MCF 10A (cell line): ENCODE measurements at places on chromosomes 6 and 20. TPM values are rescaled to one million over a fixed set of nuclear protein-coding genes. Genes with fewer than 3 reads are reported as not detected.

LIME1 gene
- total RNA-seq, result 10.1 and 16.0 TPM in 2 replicates

GRCh38 chr20:37911838-37912281 is 8.9 kb downstream of the VSTM2L start:
- peaks cover 6% of the 10 kb centered on the region for H3K36me3 ChIP-seq
- H3K4me3 ChIP-seq, result no peak overlapping the region
- no peaks in the 10 kb centered on the region for H3K27me3 ChIP-seq
- DNase-seq, result peak; percentile 66
- H3K27ac ChIP-seq, result no peak overlapping the region
- H3K4me1 ChIP-seq, result peaks cover 60% of the 10 kb centered on the region

- no peak for DNase-seq
- no peak overlapping the region for H3K27ac ChIP-seq
- H3K4me3 ChIP-seq, result no peak overlapping the region
- peaks cover 44% of the 10 kb centered on the region for H3K36me3 ChIP-seq
These were observed 18.7 kb upstream of the TCFL5 start for GRCh38 chr20:62880147-62880934.

DNA sequence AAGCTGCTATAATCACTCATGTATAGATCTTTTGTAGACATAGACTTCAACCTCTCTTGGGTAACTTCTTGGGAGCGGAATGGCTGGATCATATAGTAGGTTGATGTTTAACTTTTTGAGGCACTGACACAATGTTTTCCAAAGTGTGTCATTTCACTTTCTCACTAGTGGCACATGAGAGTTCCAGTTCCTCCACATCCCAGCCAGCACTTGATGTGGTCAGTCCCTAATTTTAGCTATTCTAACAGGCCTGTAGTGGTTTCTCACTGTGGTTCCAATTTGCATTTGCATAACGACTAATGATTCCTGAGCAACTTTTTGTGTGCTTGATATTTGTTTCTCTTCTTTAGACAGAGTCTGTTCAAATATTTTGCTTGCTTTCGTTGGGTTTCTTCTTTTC is 221.3 kb downstream of the DLL1 start:
- no peaks in the 10 kb centered on the region for H3K4me1 ChIP-seq
- H3K36me3 ChIP-seq, result no peaks in the 10 kb centered on the region
- no peak for DNase-seq
- peaks cover 47% of the 10 kb centered on the region for H3K27me3 ChIP-seq
- no peak overlapping the region for H3K27ac ChIP-seq

CSNK2A1 gene
- total RNA-seq, result 271 and 297 TPM in 2 replicates

- H3K4me1 ChIP-seq, result peaks cover 6% of the 10 kb centered on the region
- no peaks in the 10 kb centered on the region for H3K27me3 ChIP-seq
- no peaks in the 10 kb centered on the region for H3K36me3 ChIP-seq
- no peak overlapping the region for H3K4me3 ChIP-seq
- peak; percentile 14 for DNase-seq
- H3K27ac ChIP-seq, result no peak overlapping the region
These were observed 6.6 kb upstream of the ELOVL2 start for GRCh38 chr6:11050731-11051130.

ROMO1 gene
- 173 and 192 TPM in 2 replicates for total RNA-seq

DNA sequence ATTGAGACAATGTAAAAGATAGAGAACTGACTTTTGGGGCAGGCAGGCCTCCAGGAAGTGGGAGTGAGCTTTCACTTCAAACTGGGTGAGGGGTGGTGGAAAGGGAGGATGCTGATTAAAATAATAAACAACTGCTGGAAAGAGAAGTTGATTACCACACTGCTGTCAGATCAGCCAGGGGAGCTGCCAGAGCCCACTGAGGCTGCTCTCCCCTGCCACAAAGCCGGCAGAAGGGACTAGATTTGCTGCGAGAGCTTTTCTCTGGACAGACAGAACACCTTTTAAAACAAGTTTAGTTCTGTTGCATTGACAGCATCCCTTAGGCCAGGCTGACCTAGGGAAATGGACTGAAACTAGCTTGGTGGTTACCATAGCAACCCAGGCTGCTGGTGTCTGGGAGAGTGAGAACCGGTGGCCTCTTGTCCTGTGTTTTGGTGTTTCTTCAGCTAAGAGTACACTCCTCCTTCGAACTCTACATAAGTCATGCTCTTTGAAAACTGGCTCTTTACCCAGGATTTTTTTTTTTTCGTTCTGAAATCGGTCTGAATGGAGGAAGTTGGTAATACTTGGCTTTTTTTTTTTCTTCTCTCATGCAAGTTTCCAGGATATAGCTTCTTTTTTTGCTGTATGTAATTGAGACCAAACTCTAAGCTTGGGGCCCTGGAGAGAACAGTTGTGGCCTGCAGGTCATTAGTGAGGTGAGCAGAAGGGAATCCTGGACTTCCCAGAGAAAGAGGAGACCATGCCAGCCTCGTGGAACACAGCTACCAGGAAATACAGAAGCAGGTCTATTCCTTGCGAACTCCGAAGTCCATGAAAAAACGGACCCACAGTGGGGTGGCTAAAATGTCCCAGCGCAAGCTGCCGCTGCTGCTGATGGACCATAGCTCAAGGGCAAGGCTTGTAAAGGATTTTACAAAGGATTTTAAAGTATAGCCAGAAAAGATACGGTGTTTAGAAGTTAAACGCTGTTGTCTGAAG is 374.4 kb downstream of the UTRN start:
- H3K27me3 ChIP-seq, result no peaks in the 10 kb centered on the region
- H3K27ac ChIP-seq, result no peak overlapping the region
- H3K4me1 ChIP-seq, result peaks cover 13% of the 10 kb centered on the region
- DNase-seq, result no peak

DNA sequence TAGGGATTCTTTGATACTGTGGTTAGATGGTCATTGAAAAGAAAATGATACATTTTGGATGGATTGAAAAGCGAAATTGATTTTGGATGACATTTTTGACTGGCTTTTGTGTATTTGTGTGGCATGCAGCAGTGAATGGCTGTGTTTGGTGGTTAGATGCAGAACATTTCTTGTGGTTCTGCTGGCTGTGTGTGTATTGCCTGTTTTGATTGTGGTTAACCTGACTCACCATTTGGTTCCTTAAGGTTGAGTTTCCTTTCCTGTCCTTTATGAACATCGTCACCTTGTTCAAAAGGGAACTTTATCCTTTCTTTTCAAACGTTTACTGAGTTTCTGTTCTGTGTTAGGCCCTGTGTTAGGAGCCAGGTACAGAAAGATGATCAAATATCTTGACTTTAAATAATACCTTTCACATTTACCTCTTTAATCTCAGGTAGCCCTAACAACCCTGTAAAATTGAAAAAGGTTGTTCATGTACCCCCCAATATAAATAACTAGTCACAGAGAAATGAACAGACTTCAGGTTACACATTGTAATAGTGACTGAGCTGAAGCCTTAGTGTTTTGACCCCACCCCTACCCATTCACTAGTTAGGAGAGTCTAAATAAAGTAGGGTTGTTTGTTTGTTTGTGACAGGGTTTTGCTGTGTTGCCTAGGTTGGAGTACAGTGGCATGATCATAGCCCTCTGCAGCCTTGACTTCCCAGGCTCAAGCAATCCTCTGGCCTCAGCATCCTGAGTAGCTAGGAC is 23.8 kb downstream of the ANKS1A start:
- H3K36me3 ChIP-seq, result no peaks in the 10 kb centered on the region
- peak; percentile 52 for DNase-seq
- H3K27me3 ChIP-seq, result no peaks in the 10 kb centered on the region
- peaks cover 9% of the 10 kb centered on the region for H3K4me1 ChIP-seq
- H3K4me3 ChIP-seq, result no peak overlapping the region

GRCh38 chr6:108782179-108783041 is 65.8 kb upstream of the ARMC2 start:
- no peaks in the 10 kb centered on the region for H3K36me3 ChIP-seq
- H3K27ac ChIP-seq, result peak overlapping the region; percentile 83
- peak overlapping the region; percentile 62 for H3K4me3 ChIP-seq
- no peaks in the 10 kb centered on the region for H3K27me3 ChIP-seq

KIF6 gene
- 0.91 and 1.3 TPM in 2 replicates for total RNA-seq

SSTR4 gene
- not detected in 2 replicates for total RNA-seq

- H3K27me3 ChIP-seq, result no peaks in the 10 kb centered on the region
- H3K36me3 ChIP-seq, result no peaks in the 10 kb centered on the region
- H3K27ac ChIP-seq, result no peak overlapping the region
- no peak for DNase-seq
- no peak overlapping the region for H3K4me3 ChIP-seq
These were observed 774.5 kb downstream of the DHX35 start for GRCh38 chr20:39736434-39737327.

GGT7 gene
- 2.5 and 3.2 TPM in 2 replicates for total RNA-seq

LRRN4 gene
- total RNA-seq, result not detected in 2 replicates

GRCh38 chr6:71194724-71195123 is 93.9 kb upstream of the OGFRL1 start:
- H3K4me3 ChIP-seq, result no peak overlapping the region
- H3K27me3 ChIP-seq, result no peaks in the 10 kb centered on the region
- no peaks in the 10 kb centered on the region for H3K36me3 ChIP-seq
- H3K27ac ChIP-seq, result no peak overlapping the region

DNA sequence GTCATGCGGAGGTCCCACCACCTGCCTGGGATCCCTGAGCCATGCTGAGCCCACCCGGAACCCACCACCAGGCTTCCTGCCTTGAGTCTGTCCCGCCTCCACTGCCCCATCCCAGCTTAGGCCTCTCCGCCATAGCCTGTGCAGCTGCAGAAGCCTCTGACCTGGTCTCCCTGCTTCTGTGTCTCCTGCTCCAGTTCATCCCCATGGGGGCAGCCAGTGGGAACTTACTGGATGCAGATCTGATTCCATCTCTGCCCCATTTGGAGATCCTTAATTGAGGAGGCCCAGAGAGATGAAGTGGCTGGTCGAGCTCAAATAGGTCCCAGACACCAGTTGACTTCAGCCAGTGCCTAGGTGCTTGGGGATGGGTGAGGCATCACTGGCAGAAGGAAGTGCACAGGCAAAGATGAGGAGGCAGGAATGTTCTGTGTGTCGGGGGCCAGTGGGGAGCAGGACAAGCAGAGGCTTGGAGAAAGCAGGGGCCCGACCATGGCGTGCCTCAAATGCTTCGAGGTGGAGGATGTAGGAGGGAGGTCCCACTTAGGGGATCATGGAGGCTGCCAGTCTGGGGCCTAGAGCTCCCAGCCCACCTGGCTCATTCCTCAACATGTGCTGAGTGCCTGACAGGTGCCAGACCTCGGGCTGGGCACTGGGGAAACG is 112.8 kb downstream of the TOX2 start:
- H3K27ac ChIP-seq, result no peak overlapping the region
- H3K27me3 ChIP-seq, result peaks cover 19% of the 10 kb centered on the region
- no peak for DNase-seq
- no peak overlapping the region for H3K4me3 ChIP-seq
- no peaks in the 10 kb centered on the region for H3K4me1 ChIP-seq
- H3K36me3 ChIP-seq, result no peaks in the 10 kb centered on the region

DNA sequence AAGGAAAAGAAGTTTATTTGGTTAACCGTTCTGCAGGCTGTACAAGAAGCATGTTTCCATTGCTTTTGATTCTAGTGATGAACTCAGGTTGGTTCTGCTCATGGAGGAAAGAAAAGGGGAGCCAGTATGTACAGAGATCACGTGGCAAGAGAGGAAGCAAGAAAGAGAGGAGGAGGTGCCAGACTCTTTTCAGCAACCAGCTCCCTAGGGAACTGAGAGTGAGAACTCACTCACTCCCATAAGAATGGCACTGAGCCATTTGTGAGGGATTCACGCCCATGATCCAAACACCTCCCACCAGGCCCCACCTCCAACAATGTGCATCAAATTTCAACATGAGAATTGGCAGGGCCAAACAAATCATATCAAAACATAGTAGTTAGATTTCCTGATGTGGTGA is 649.1 kb downstream of the EPM2A start:
- H3K27ac ChIP-seq, result no peak overlapping the region
- H3K27me3 ChIP-seq, result no peaks in the 10 kb centered on the region
- no peak overlapping the region for H3K4me3 ChIP-seq
- peak; percentile 87 for DNase-seq
- H3K36me3 ChIP-seq, result no peaks in the 10 kb centered on the region

DNA sequence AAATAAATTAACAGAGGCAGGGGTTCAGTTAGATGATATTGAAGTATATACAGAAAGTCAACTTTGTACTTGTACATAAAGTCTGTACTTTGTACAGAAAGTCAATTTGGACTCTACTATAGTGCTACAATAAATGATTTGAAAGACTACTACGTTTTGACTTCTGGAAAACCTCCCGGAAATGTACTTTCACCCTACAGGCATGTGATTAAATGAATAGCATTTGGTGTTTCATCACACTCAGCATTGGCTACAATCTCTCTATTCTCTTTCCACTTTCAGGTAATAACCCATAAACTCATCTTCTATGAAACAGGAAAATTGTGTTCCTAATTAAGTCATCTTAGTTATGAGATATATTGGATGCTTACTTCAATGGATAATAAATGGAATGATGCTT is 25.6 kb upstream of the MC3R start:
- peak; percentile 71 for DNase-seq
- H3K4me3 ChIP-seq, result peak overlapping the region; percentile 50
- H3K27me3 ChIP-seq, result no peaks in the 10 kb centered on the region
- peak overlapping the region; percentile 92 for H3K27ac ChIP-seq
- no peaks in the 10 kb centered on the region for H3K36me3 ChIP-seq

DNA sequence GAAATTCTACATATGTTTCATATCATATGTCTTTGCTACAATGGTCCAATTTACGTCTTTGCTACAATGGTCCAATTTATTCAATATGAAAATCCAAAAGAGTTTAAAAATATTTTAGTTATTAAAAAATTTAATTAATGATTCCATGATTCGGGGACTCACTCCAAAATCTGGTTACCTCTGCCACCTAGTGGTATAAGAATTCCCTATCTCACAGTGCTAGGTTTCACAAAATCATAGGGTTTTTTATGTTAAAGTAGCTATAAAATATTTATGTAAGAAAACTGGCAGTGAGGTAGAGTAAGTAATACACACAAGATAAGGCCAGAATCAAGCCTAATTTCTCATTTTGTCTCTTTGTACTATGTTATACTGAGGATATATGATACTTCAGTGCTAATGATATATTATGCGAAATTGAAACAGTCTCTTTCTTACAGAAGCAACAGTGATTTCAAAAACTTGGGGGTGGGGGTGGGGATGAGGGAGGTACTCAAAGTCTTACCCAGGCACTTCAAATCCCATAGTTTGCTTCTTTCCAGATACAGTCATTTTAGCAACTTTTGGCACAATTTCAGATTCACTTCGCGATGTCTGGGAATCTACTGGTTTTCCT is 52.3 kb downstream of the HBS1L start:
- no peak overlapping the region for H3K4me3 ChIP-seq
- peak; percentile 43 for DNase-seq
- H3K27ac ChIP-seq, result no peak overlapping the region
- peaks cover 20% of the 10 kb centered on the region for H3K36me3 ChIP-seq
- no peaks in the 10 kb centered on the region for H3K4me1 ChIP-seq

RIMS4 gene
- total RNA-seq, result not detected in 2 replicates

- H3K36me3 ChIP-seq, result peaks cover 19% of the 10 kb centered on the region
- no peak overlapping the region for H3K4me3 ChIP-seq
- H3K4me1 ChIP-seq, result peaks cover 28% of the 10 kb centered on the region
These were observed 62.6 kb upstream of the MAP7 start for GRCh38 chr6:136612666-136613389.

- no peak overlapping the region for H3K4me3 ChIP-seq
- no peak for DNase-seq
- H3K36me3 ChIP-seq, result peaks cover 63% of the 10 kb centered on the region
- no peaks in the 10 kb centered on the region for H3K4me1 ChIP-seq
- no peak overlapping the region for H3K27ac ChIP-seq
These were observed 98.5 kb downstream of the SSR1 start for GRCh38 chr6:7214468-7214867.

- no peak for DNase-seq
- H3K36me3 ChIP-seq, result peaks cover 62% of the 10 kb centered on the region
- H3K27ac ChIP-seq, result no peak overlapping the region
- H3K4me3 ChIP-seq, result no peak overlapping the region
These were observed 31.8 kb downstream of the SNX14 start for GRCh38 chr6:85561750-85562357.
